ENCODE measurements at places on chromosomes 6 and 20.

GRCh38 chr6:169365567-169366257, 112.1 kb upstream of the THBS2 start:
- DNase-seq: no peak

- DNase-seq: no peak
Observed at GRCh38 chr6:5904532-5904931, 102.2 kb downstream of the NRN1 start.

GRCh38 chr6:97630604-97631003, 347.6 kb upstream of the MMS22L start:
- peak; percentile 19 for DNase-seq

DNA sequence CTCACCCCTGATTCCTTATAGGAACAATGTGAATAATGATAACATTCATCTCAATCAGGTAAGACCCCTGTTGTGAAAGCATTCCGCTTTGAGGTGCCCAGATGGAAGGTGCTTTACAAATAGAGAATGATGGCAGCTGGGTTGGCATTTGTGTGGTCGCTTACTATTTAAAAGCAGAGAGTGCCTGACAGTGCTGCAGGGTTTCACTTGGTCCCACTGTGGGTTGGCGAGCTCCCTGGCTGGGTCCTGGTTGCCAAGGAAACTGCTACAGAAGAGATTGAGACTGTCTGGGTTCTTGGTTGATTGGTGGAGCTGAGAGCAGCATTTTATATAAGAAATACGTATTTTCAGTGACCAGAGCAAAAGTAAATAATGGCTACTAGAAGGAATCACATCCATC, 207.2 kb upstream of the KCNQ5 start:
- no peak for DNase-seq

Measured in GM04504 (cell line).